Activated T-cell treated with anti-CD3 and anti-CD28 coated beads for 48 hours (primary cell): ENCODE measurements at places on chromosomes 2 and 18.

DNA sequence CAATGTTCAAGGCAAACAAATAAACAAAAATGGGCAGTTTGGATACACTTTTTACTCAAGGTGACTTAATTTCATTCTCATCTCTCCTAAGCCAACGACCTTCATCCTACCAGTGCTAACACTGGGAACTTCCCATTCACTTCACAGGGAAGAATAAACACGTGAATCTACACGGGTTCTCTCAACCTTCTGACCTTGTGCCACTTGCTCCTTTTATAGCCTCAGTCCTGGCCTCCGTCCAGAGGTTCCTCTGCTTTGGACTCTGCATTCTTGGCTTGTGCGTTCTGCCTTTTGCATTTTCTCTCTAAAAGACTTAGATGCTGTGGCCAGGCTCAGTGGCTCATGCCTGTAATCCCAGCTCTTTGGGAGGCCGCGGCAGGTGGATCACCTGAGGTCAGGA lies 13.8 kb downstream of the ZNF2 start:
- no peak for DNase-seq

- no peak for DNase-seq
These were observed 6.6 kb downstream of the FZD7 start for GRCh38 chr2:202040079-202040844.

DNA sequence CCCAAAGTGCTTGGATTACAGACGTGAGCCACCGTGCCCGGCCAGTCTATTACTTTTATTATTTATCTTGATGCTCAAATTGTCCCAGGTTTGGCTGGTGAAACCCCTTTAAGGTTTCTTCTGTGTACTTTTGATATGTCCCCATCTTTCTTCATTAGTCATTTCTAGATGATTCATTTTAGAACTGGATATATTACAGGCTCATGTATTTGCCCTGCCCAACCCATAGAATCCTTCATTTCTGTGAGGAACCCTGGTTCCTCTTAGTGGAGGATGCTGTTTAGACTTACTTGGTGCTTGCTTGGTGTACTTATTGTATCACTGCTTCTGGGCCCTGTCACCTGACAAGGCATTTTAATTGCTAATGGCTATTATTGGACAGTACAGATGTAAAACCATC lies 40.1 kb downstream of the KCMF1 start:
- no peak for DNase-seq

DNA sequence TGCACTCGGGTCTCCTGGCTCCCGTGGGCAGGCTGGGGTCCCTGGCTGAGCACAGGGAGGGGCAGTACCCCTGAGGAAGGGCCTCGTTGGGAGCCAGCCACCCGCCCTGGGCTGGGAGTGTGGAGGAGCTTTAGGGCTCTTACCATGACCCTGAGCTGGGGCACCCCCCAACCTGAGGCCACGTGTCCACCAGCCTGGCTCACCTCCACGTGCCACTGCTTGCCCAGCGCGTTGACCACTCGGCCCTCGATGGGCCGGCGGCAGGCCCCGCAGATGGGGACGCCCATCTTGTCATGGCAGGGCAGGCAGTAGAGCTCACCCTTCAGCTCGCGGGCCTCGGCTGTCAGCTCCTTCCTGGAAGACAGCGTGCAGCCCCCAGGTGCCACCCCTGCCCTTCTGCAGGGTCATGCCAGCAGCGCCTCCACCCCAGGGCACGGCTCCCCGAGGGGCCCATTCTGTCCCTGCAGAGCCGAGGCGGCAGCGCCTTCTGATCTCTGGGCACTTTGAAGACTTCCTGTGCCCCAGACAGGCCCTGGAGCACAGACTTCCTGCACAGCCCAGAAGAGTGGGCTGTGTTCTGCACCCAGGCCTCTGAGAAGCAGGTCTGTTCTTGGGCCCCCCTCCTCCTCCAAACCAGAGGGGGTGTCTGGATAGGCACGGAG lies 4.0 kb upstream of the GPR17 start:
- no peak for DNase-seq

DNA sequence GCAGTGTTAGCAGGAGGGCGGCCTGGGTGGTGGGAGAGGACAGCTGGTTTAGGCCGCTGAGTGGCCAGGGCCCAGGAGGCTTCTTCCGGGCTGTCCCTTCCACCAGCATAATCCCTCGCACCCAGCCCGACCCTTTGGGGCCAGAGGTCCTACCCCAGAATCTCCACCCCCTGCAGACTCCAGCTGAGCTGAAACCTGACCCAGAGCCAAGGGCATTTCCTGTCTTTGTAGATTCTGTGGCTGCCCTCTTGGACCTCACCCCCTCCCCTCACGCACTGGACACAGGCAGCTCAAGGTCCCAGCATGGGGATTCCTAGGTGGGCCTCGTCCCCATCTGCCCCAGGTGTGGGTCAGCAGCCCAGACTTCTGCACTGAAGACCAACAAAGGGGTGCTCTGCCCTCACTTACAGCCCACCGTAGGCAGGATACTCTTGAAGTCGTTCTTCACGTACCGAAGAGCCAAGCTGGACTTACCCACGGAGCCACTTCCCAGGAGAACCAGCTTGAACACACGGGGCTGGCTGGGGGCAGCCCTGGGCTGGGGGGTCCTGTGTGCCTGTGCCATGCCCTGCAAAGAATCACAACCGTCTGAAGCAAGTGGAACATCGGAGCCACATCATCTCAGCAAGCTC lies 4.8 kb downstream of the RAB17 start:
- no peak for DNase-seq

DNA sequence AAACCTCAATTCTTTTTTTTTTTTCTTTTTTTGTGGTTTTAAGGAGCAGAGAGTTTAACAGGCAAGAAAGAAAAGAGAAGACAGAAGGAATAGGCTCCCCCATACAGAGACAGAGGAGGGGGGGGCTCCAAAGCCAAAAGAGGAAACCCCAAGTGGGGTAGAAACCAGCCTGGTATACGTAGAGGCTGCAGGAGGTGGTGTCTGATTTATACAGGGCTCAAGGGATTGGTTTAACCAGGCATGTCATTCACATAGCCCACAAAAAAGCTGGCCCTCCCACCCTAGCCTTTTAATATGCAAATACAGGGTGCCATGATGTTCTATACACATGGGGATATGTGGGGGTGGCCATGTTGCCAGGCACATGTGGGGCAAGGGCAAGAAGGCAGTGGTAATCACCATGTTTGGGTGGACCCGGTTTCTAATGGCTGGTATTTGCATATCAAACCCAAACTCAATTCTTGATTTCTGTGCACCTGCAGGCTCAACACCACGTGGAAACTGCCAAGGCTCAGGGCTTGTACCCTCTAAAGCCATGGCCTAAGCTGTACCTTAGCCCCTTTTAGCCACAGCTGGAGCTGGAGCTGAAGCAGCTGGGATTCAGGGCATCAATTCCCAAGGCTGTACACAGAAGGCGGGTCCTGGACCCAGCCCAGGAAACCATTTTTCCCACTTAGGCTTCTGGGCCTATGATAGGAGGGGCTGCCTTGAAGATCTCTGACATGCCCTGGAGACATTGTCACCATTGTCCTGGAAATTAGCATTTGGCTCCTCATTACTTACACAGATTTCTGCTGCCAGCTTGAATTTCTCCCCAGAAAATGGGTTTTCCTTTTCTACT lies 170.3 kb downstream of the MAIP1 start:
- no peak for DNase-seq

DNA sequence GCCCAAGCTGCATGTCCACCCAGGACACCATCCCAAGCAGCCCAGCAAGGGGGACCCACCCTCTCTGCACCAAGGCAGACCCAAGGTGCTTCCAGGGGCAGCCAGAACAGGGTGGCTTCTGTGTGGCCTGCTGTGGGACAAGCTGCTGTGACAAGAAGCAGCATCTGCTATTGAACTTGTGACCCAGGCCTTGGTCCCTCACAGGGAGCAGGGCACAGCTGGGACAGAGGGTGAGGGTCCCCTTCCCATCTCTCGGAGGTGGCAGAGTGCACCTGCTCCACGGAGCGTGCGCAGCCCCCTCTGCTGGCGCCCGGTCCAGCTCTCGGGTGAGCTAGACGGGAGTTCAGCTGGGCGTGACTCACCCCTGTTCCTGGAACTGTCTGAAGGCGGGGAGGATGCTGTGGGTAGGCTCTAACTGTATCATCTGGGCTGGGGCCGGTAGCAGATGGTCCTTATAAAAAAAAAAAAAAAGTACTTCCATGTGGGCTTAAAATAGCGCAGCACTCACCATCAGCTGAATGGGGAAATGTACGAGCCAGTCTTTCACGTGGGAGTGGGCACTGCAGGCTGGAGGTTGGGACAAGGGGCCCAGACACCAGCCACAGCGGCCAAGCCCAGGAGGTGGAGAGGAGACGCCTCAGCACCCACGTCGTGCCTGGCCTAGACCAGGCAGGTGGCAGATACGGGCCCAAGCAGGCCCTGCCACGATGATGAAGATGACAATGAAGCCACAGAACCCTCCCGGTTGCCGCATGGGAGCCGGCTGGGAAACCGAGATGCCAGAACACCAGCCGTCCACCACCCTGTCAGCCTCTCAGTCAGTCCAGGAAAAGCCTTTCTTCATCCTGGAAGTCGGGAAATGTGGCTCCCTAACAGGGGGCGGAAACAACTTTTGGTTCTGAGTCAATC lies 136.8 kb upstream of the ID2 start:
- DNase-seq: peak; percentile 85

GRCh38 chr18:63257453-63257852 lies 62.1 kb downstream of the BCL2 start:
- no peak for DNase-seq

DNA sequence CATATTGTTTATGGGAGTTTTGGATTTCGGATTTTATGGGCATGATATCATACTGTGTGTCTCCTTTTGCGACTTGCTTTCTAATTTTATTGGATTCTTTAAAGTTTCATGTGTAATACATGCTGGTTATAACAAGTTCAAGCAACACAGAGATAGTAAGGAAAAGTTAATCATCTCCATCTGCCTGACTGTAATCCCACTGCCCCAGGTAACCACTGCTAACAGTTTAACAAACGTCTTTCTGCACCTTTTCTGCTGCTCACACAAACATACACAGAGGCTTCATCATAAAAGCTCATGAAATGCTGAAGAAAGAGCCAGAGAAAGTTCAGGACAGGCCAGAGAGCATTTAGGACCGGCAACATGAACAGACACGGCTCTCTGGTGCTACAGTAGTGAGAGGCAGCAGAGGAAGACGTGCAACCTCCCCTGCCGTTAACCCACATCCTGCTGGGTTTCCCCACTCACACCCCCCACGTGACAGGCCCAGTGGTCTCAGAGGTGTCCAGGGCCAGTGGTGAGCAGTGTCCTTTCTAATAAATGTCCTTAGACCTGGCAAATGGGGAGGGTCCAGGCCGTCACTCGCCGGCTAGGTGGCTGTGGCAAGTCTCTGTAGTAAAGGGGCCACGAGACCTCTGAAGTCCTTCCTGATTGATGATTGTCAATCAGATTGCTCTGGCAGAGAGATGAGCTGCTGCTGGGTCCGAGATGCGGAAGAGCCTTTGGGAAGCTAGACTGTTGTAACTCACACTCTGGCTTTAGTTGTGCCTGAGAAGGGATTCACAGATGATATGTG lies 43.0 kb upstream of the SLC1A4 start:
- DNase-seq: peak; percentile 49

DNA sequence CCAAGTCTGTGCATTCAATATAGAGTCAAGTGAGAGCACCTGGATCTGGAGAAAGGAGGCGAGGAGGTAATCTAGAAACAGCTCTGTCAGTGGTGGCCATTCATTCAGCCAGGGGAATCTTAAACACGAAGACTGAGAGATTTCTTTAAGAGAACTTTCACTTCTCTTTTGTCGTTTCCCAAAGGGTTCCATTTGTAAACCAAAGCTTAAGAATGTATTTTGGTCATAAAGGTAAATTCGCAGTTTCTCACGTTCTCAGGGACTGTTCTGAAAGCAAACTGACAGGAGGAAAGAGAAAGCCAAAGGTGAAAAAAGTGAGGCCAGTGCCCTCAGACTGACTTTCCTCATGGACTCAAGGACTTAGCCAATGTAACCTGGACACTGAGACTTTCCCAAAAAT lies 513.5 kb downstream of the CMPK2 start:
- no peak for DNase-seq

- DNase-seq: no peak
These were observed 11.7 kb upstream of the CCDC74B start for GRCh38 chr2:130156624-130157004.

- DNase-seq: no peak
These were observed 76.2 kb upstream of the UPP2 start for GRCh38 chr2:158025255-158025996.

- no peak for DNase-seq
These were observed 815 bp downstream of the CNDP1 start for GRCh38 chr18:74534981-74535649.

DNA sequence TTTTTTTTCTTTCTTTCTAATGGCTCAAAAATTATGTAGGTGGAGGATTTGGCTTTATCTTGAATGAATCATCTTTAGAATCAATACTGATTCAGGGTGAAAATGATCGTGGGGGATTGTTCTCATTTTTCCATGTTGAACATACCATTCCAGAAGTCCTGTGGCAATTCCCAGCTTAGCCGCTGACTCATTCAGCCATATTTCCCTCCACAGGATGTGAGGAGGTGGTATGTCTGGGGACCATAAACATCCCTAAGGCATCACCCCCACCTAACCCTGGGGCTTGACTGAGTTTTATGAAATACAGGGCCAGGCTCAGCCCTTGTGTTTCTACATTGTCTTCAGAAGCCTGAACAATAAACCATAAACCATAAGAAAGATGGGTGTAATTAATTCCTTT lies 92.7 kb upstream of the FN1 start:
- DNase-seq: no peak

- DNase-seq: no peak
These were observed 84.2 kb upstream of the FAM136A start for GRCh38 chr2:70385966-70386595.

DNA sequence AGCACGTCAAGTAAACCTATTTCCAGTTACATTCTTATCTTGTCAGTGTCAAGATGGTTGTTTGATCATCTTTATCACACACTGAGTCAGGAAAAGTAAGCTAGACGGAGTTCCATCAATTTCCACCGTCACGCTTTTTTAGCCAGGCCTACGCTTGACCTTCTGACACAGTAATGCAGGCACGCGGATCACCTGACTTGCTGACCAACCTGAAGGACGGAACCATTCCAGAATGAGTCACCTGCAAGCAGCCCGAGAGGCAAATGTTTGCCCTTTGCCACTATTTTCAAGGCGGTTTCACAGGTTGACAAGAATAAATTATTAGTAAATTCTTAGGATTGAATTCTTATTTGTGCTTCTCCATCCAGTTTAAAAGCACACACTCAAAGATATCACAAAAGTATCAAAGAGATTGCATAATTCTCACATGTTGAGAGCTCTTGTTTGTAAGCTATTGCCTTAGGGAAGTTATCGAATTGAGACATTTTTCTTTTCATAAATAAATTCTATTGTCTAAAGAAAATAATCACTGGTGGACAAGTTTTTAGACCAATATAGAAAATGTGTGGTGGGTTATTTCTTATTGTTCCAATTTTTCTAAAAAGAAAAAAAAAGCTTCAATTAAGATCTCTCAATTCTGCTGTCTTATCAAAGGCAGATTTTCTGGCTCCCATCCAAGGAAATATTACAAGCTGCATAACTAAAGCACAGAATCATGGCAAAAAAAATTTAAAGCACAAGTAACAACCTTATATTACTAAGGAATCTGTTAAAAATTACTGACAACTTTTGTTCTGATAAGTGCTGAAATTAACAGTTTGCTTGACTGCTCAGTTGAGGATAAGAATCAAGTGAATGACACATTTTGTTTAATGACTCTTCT lies 31.9 kb downstream of the UXS1 start:
- no peak for DNase-seq
